Coronary artery (tissue), 2 donors: ENCODE measurements at places on chromosomes 2 and 18.

GRCh38 chr2:207825978-207826377 is 56.3 kb upstream of the FZD5 start:
- DNase-seq, result no peak

DNA sequence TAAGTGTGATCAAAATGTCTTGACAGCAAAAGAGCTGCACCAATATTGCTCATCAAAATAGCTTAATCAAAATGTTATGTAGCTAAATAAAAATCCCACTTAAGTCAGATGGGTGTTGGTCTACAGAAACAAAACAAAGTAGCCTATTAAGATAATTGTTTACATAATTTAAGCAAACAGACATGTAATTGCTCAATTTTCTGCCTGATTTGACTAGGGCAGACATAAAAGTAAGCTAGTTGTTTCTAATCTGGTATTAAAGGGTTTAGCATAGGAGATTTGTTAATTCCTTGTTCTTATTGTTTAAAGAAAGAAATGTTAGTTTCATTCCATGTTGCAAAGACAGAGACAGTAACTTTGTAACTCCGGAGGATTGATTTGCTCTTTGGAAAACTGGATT is 11.5 kb upstream of the FEZ2 start:
- DNase-seq, result no peak

DNA sequence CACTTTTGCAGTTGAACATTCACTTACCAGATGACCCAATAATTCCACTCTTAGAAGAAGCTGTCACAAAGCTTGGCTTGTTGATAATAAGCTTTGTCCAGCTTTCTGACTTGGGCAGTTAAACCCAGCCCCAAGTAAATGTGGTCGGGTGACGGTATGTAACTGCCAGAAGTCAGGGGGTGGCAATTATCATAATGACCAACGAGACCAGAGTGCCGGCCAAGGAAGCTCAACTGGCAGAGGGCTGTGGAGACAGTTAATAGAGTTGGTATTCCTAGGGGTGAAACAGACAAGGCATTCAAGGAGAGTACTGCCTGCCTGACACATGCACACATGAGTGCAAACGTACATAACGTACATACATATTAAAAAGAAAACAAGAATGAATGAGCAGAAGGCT is 116.7 kb downstream of the EIPR1 start:
- no peak for DNase-seq

DNA sequence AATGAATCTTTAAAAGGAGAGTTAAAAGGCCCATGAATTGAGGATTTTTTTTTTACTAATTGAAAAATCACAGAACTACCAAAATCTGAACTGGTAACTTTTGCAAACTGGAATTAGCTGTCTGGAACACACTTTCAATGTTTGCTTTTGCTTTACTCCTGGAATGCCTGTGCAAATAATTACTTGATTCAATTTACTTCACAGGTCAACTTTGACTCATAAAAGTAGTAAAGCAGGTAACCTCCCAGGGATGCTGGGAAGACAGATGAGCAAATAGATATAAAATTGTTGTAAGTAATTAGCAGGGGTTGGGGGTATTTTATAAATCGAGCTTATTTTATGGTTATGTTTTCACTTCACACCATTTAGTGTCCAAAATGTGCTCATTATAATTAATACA is 398.3 kb upstream of the HNRNPA3 start:
- no peak for DNase-seq
